Body of pancreas (tissue), 4 donors: ENCODE measurements at places on chromosomes 2 and 18. TPM values are rescaled to one million over a fixed set of nuclear protein-coding genes. Genes with fewer than 3 reads are reported as not detected.

DNA sequence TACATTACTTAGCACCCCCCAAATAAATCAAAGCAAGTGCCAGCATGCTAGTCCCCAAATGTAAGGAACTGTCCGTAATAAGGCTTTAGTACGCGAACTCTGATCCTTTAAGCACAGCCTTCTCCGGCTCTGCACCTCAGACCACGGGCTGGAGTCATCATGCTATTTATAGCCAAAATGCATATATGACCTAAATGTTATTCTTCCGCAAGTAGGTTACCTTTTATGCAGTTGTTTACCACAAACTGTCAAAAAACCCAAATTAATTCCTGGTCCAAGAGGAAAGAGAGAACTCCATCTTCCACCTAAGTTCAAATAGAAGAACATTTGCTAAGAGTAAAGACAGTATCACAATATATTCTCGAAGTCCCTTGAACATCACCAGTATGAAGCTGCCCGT, 42.7 kb downstream of the ZNF516 start:
- peak; percentile 4 for DNase-seq
- H3K27me3 ChIP-seq = no peaks in the 10 kb centered on the region
- H3K27ac ChIP-seq = no peak overlapping the region

DNA sequence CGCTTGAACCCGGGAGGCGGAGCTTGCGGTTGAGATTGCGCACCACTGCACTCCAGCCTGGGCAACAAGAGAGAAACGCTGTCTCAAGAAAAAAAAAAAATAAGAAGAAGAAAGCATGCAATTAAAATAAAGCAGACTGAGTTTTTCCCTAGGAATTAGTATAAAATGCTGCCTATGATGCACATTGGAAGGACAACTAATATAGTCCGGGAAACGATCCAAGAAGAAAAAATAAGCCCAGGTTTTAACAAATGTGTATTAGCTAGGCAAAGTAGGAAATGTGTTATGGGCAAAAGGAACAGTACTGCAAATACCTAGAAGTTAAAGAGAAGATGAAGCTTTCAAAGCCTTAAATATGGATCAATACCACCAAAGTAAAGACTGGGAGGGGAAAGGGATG, 64.0 kb downstream of the SPIRE1 start:
- H3K4me3 ChIP-seq = no peak overlapping the region
- H3K27me3 ChIP-seq = no peaks in the 10 kb centered on the region
- H3K27ac ChIP-seq = no peak overlapping the region
- peaks cover 17% of the 10 kb centered on the region for H3K4me1 ChIP-seq
- no peak for DNase-seq

DNA sequence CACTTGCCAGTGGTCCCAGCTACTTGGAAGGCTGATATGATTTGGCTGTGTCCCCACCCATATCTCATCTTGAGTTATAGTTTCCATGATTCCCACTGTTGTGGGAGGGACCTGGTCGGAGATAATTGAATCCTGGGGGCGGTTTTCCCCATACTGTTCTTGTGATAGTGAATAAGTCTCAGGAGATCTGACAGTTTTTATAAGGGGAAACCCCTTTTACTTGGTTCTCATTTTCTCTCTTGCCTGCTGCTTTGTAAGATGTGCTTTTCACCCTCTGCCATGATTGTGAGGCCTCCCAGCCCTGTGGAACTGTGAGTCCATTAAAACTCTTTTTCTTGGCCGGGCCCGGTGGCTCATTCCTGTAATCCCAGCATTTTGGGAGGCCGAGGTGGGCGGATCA, 265.4 kb upstream of the SPOPL start:
- H3K36me3 ChIP-seq = no peaks in the 10 kb centered on the region
- no peaks in the 10 kb centered on the region for H3K4me1 ChIP-seq
- no peak for DNase-seq
- H3K27me3 ChIP-seq = no peaks in the 10 kb centered on the region

DNA sequence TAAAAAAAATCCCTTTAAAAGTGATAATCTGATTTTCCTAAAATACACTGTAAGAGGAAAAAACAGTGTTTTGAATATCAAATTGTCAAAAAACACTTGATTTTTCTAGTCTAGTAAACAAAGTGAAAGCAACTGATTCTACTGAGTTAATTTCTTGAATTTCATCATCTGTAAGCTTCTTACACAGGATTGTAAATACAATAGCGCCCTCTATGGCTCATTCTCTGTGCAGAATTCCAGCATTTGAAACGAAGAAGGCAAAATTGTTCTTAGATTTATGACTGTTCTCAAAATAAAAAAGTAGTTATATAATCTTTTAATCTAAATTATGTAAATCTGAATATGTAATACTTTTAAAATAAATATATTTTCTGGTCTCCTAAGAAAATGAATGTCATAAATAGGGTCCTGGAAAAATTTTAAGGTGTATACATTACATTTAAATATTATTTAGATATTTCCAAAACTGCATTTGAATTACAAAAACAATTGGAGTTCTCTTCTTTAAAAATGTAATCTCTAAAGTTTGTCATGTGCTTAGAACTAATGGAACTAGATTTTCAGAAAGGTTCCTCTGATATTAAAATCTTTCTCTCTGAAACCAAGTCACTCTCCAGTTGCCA, 176.9 kb upstream of the MC4R start:
- no peak overlapping the region for H3K4me3 ChIP-seq
- peak; percentile 34 for DNase-seq
- H3K36me3 ChIP-seq = no peaks in the 10 kb centered on the region
- no peaks in the 10 kb centered on the region for H3K27me3 ChIP-seq
- H3K4me1 ChIP-seq = no peaks in the 10 kb centered on the region

- no peak overlapping the region for H3K27ac ChIP-seq
- H3K27me3 ChIP-seq = no peaks in the 10 kb centered on the region
- no peaks in the 10 kb centered on the region for H3K36me3 ChIP-seq
- DNase-seq = no peak
These were observed 25.6 kb upstream of the PTMA start for GRCh38 chr2:231682603-231683291.

DNA sequence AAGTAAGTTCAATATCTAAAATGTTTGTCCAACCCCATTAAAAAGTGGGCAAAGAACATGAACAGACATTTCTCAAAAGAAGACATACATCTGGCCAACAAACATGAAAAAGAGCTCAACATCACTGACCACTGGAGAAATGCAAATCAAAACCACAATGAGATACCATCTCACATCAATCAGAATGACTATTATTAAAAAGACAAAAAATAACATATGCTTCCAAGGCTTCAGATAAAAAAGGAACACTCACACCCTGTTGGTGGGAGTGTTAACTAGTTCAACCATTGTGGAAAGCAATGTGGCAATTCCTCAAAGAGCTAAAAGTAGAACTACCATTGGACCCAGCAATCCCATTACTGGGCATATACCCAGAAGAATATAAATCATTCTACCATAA, 931.1 kb downstream of the LRP1B start:
- H3K27ac ChIP-seq = no peak overlapping the region
- H3K36me3 ChIP-seq = no peaks in the 10 kb centered on the region
- H3K4me3 ChIP-seq = no peak overlapping the region
- DNase-seq = no peak
- H3K4me1 ChIP-seq = no peaks in the 10 kb centered on the region

DNA sequence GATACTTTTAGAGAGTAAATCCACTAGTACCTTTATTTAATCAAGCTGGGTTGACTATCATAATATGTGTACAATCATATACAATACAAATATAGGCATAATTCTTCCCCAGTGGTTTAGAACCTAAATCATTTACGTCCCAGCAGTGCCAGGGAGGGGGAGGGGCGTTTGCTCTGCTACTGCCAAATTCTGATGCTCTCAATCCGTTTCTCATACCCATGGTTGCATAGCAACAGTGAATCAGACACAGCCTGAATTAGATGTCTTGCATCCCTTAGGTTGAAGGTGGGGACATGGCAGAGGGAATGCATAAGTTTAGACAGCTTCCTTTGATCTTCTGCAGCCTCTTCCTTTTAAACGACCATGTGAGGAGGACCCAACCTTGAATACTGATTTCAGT, 135.4 kb downstream of the ABCA12 start:
- no peak overlapping the region for H3K4me3 ChIP-seq
- H3K27ac ChIP-seq = no peak overlapping the region
- no peak for DNase-seq
- H3K4me1 ChIP-seq = no peaks in the 10 kb centered on the region

- no peak overlapping the region for H3K27ac ChIP-seq
- no peak for DNase-seq
- no peak overlapping the region for H3K4me3 ChIP-seq
- H3K36me3 ChIP-seq = no peaks in the 10 kb centered on the region
These were observed 57.4 kb downstream of the MYO1B start for GRCh38 chr2:191302459-191303139.

CCNYL1 gene
- total RNA-seq = 14.8 TPM
